ENCODE measurements at places on chromosomes 16 and 17. TPM values are rescaled to one million over a fixed set of nuclear protein-coding genes. Genes with fewer than 3 reads are reported as not detected.

GRCh38 chr17:76584427-76585032 lies 1.1 kb downstream of the ST6GALNAC2 start:
- H3K27ac ChIP-seq, result peak overlapping the region; percentile 82
- H3K4me3 ChIP-seq, result peak overlapping the region; percentile 74
- peaks cover 6% of the 10 kb centered on the region for H3K27me3 ChIP-seq
- DNase-seq, result no peak

GRCh38 chr17:13350466-13350865 lies 251.3 kb downstream of the HS3ST3A1 start:
- no peaks in the 10 kb centered on the region for H3K27me3 ChIP-seq
- no peak for DNase-seq
- H3K4me1 ChIP-seq, result no peaks in the 10 kb centered on the region
- no peak overlapping the region for H3K27ac ChIP-seq

DNA sequence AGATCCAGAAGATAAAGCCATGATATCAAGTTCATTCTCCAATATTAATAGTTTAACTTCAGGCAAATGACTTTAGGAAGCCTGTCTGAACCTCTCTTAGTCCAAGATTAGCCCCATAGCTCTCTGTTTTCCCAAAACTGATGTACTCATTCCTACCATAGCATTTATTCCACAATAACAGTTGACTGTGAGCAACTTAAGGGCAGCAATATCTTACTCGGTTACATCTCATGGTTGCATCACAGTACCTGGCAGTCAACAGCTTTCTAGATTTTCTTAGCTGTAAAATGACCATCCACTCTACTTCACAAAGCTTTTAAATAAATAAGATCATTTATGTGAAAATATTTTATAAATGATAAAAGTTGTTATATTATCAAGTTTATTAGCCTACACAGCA lies 58.2 kb upstream of the STAC2 start:
- peaks cover 9% of the 10 kb centered on the region for H3K36me3 ChIP-seq
- DNase-seq, result no peak
- H3K27ac ChIP-seq, result peak overlapping the region; percentile 1
- H3K4me3 ChIP-seq, result no peak overlapping the region
- no peaks in the 10 kb centered on the region for H3K27me3 ChIP-seq

DNA sequence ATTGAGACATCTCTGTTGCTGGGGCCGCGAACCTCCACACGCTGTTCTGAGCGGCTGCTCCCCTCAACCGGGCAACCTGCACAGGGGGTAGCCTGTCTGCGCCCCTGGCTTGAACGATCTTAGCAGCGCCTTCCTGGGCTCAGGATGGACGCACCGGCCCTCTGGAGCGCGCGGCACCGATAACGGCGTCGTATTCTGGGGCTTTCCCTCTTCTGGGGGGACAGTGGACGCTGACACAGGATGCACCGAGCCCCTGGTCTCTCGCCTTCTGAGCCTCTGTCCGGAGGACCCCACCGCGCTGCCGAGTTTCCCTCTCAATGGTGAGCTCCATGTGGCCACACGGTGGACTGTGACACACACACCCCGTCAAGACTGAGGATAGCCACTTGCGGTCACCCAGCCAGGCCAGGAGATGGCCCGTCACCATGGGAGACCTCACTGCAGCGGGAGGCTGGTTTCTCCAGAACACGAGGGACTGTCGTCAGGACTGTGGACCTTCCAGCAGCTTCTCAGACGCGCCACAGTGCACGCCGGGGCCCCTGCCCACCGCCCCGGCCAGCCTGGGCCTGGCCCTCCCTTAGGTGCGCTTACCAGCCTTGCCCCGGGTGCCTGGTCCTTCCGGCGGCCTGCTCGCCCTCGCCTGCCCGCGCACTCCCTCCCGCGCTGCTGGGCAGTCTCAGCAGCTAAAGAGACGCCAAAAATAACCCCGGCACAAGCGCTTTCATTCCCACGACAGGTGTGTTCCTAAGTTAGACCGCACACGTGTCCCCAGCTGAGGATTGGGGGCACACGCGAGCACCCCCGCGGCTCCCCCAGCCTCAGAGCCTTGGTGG lies 30.0 kb upstream of the PABPN1L start:
- no peak overlapping the region for H3K4me3 ChIP-seq
- H3K4me1 ChIP-seq, result no peaks in the 10 kb centered on the region
- H3K36me3 ChIP-seq, result peaks cover 54% of the 10 kb centered on the region
- no peak overlapping the region for H3K27ac ChIP-seq
- H3K27me3 ChIP-seq, result no peaks in the 10 kb centered on the region

DNA sequence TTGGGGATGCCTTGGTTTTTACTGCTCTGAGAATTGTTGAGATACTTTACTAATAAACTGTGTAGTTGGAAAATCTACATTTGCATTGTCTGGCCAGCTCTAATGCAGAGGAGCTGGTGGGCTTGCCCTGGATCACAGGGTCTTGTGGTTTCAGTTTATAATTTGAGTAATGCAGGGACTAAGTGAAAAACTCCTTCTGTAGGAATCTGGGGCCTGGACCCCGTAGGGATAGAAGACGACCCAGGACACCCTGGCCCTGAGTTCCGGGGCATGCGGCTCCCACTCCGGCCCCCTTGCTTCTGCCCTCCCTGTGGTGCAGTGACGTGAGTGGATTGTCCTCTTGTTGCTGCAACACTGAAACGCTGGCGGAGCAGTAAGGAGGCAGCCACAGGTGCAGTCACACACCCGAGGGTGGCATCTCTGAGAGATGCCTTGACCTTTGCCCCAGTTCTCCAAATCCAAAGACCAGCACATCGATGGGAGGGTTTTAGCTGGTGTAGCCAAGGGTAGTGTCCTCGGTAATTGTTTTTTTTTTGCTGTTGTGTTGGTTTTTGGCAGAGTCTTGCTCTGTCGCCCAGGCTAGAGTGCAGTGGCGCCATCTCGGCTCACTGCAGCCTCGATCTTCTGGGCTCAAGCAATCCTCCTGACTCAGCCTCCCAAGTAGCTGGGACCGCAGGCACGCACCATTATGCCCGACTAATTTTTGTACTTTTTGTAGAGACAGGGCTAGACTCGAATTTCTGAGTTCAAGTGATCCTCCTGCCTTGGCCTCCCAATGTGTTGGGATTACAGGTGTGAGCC lies 2.6 kb upstream of the RPL13 start:
- no peak for DNase-seq
- no peak overlapping the region for H3K27ac ChIP-seq
- peaks cover 50% of the 10 kb centered on the region for H3K4me1 ChIP-seq
- no peaks in the 10 kb centered on the region for H3K27me3 ChIP-seq

DNA sequence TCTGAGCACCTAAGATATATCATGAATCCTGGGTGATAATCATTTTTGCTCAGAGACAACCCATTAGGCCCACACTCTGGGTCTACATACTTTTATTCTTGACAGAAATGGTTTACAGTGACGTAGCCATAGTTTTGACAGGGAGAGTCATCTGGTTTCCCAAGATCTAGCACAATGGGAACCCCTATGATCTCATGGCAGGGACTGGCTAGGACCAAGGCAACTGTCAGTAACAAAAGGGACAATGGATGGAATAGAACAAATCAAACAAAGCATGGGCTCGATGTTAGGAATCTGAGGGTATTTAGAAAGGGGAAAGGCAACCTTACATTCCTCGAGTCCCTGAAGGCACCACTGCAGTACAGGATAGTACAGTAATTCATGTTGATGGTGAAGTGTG lies 20.5 kb downstream of the CFAP97D1 start:
- no peaks in the 10 kb centered on the region for H3K27me3 ChIP-seq
- H3K4me1 ChIP-seq, result no peaks in the 10 kb centered on the region
- no peak for DNase-seq
- no peak overlapping the region for H3K27ac ChIP-seq
- no peak overlapping the region for H3K4me3 ChIP-seq
- H3K36me3 ChIP-seq, result no peaks in the 10 kb centered on the region

Gene CACNG4
- 1.9 TPM for polyA plus RNA-seq

Gene KRTAP4-5
- not detected for polyA plus RNA-seq
